ENCODE measurements at places on chromosomes 16 and 17. TPM values are rescaled to one million over a fixed set of nuclear protein-coding genes. Genes with fewer than 3 reads are reported as not detected.
A peak's percentile ranks its signal among the peaks of the same experiment; 100 is the strongest.

DNA sequence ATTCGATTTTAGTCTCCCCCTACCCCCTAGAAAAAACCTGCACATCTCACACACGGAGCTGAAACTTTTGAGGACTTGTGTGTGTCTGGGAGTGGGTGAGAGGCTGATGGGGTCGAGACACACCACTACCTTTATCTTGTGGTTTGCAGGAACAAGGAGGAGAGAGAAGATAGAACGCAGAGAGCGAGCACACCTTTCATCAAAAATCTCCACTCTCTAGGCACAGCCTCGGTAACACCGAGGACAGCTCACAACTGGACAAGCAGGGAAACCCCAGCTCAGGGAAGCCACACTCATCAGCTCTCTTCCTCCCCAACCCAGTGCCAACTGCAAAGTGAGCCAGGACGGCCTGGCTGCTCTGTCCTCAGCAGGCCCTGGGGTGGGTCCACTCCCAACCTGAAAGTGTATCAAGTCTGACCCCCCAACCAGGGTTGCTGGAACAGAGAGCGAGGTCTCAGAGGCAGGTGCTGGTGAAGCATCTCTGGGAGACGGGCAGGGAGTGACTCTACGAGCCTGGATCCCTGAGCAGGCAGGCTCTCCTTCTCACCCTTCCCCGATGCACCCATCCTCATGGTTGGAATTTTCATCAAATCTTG lies 5.2 kb upstream of the GHDC start:
- no peaks in the 10 kb centered on the region for H3K27me3 ChIP-seq
- peak overlapping the region; percentile 7 for H3K27ac ChIP-seq
- H3K4me1 ChIP-seq = peaks cover 3% of the 10 kb centered on the region

- no peak for DNase-seq
- no peak overlapping the region for H3K4me3 ChIP-seq
- H3K4me1 ChIP-seq = peaks cover 8% of the 10 kb centered on the region
Measured at GRCh38 chr16:55501549-55502322, 7.1 kb upstream of the LPCAT2 start.

GRCh38 chr17:63421681-63422645 lies 24.1 kb downstream of the CYB561 start:
- peaks cover 21% of the 10 kb centered on the region for H3K4me1 ChIP-seq
- no peak overlapping the region for H3K4me3 ChIP-seq
- H3K27me3 ChIP-seq = no peaks in the 10 kb centered on the region

- no peak overlapping the region for H3K4me3 ChIP-seq
- no peaks in the 10 kb centered on the region for H3K4me1 ChIP-seq
- peaks cover 2% of the 10 kb centered on the region for H3K27me3 ChIP-seq
- no peak overlapping the region for H3K27ac ChIP-seq
- DNase-seq = no peak
Measured at GRCh38 chr17:9958586-9959281, 53.7 kb upstream of the RCVRN start.

DNA sequence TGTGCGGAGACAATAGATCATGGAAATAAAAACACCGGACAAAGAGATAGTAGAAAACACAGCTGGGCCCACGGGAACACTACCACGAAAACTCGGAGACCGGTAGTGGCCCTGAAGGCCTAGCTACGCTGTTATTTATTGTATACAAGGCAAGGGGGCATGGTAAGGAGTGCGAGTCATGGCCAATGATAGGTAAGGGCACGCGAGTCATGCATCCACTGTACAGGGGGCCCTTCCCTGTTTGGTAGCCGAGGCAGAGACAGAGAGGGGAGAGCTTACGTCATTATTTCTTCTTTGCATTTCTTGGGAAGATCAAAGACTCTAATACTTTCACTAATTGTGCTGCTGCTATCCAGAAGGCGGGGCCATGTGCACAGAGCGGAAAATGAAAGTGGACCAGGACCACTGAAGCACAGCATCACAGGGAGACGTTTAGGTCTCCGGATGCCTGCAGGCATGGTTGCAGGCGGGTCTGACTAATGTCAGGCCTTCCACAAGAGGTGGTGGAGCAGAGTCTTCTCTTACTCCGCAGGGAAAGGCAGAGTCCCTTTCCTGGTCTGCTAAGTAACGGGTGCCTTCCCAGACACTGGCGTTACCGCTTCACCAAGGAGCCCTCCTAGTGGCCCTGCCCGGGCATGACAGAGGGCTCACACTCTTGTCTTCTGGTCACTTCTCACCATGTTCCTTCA lies 74.4 kb upstream of the ARL4D start:
- peaks cover 27% of the 10 kb centered on the region for H3K27me3 ChIP-seq
- peaks cover 10% of the 10 kb centered on the region for H3K4me1 ChIP-seq
- H3K36me3 ChIP-seq = peaks cover 4% of the 10 kb centered on the region
- H3K4me3 ChIP-seq = no peak overlapping the region

- H3K4me1 ChIP-seq = peaks cover 22% of the 10 kb centered on the region
- H3K27ac ChIP-seq = peak overlapping the region; percentile 96
- H3K27me3 ChIP-seq = no peaks in the 10 kb centered on the region
- H3K36me3 ChIP-seq = no peaks in the 10 kb centered on the region
- DNase-seq = no peak
Measured at GRCh38 chr17:28983286-28984230, 22.3 kb downstream of the SEZ6 start.

GRCh38 chr16:87502308-87502969 lies 9.6 kb upstream of the ZCCHC14 start:
- no peak overlapping the region for H3K4me3 ChIP-seq
- H3K27me3 ChIP-seq = peaks cover 6% of the 10 kb centered on the region
- peaks cover 3% of the 10 kb centered on the region for H3K4me1 ChIP-seq
- no peak overlapping the region for H3K27ac ChIP-seq
- no peak for DNase-seq

GRCh38 chr16:3158510-3159314 lies 23.9 kb downstream of the ZNF213 start:
- H3K27ac ChIP-seq = peak overlapping the region; percentile 78
- H3K36me3 ChIP-seq = no peaks in the 10 kb centered on the region
- H3K4me1 ChIP-seq = peaks cover 15% of the 10 kb centered on the region
- H3K27me3 ChIP-seq = peaks cover 6% of the 10 kb centered on the region
- DNase-seq = peak; percentile 82

- no peak for DNase-seq
- no peaks in the 10 kb centered on the region for H3K36me3 ChIP-seq
- no peak overlapping the region for H3K4me3 ChIP-seq
- no peaks in the 10 kb centered on the region for H3K4me1 ChIP-seq
- no peak overlapping the region for H3K27ac ChIP-seq
Measured at GRCh38 chr17:33499040-33499439, 205.9 kb upstream of the ASIC2 start.

- H3K27ac ChIP-seq = no peak overlapping the region
- no peak for DNase-seq
- H3K4me3 ChIP-seq = no peak overlapping the region
- H3K36me3 ChIP-seq = no peaks in the 10 kb centered on the region
Measured at GRCh38 chr16:54707813-54708212, 222.9 kb upstream of the IRX5 start.

DNA sequence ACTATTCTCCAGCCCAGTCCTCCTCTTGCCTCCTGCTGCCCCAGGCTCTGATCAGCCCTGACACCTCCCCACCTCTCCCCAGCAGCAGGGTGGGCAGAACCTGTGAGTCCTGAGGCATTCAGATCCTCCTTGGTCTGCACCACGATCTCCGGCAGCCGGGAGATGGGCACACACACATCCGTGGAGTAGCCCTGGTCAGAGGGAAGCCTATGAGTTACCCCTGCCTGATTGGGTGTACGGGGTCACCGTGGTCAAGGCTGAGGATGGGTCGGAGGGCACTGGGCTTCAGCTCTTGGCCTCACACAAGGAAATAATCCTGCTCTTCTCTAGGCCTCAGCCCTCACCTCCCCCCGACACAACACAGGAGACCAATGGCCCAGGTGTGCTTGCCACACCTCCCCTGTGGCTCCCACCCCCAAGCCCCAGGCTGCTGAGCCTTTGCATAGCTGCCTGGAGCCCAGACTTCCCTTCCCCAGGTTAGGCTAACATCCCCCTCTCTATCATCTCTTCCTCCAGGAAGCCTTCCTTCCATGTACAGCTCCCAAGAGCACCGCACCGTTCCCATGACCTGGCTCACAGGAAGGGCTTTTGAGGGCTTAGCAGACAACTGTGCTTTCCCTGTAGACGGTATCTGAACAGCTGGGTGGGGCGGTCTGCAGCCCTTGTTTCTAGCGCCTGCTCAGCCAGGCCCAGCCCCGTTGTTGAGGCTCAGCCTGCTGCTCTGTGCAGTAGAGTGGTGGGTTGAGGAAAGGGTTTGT lies 3.7 kb downstream of the LDHD start:
- no peaks in the 10 kb centered on the region for H3K36me3 ChIP-seq
- peaks cover 12% of the 10 kb centered on the region for H3K27me3 ChIP-seq
- H3K4me3 ChIP-seq = no peak overlapping the region
- peaks cover 40% of the 10 kb centered on the region for H3K4me1 ChIP-seq
- no peak overlapping the region for H3K27ac ChIP-seq

Gene KCTD11
- total RNA-seq = 0.47 TPM

Gene CA4
- total RNA-seq = not detected

Gene HSPB9
- total RNA-seq = not detected

Gene LDHD
- total RNA-seq = 0.33 TPM
